ENCODE measurements at places on chromosomes 1 and 21.
A peak's percentile ranks its signal among the peaks of the same experiment; 100 is the strongest.

DNA sequence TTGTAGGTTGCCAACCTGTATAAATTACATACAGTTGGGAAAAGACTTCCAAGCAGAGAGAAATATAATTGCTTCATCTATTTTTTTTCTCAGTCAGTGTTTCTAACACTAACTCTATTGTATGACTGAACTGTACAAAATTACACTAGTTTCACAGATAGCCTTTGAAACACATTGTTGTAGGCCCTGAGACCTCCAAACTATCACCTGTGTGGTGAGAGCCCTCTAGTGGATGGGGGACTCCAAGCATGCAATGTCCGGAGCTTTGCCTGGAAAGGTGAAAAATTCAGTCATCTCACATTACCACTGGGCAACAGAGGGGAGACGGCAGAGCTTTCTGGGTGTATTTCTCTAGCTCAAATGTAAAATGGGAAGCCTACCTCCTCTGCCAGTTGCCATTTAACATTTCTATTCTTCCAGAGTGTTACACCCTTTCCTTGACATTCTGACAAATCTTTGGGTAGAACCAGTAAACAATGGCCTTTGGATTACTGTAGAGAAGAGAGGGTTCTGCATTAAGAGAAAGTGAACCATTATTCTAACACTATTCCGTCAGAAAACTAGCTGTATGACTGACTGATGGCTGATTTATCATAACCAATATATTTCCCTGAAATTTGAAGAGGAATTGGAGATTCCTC is 212.2 kb downstream of the LYPLAL1 start:
- DNase-seq = peak; percentile 24

- no peak for DNase-seq
These were observed 989 bp upstream of the ETV3 start for GRCh38 chr1:157139052-157139715.

DNA sequence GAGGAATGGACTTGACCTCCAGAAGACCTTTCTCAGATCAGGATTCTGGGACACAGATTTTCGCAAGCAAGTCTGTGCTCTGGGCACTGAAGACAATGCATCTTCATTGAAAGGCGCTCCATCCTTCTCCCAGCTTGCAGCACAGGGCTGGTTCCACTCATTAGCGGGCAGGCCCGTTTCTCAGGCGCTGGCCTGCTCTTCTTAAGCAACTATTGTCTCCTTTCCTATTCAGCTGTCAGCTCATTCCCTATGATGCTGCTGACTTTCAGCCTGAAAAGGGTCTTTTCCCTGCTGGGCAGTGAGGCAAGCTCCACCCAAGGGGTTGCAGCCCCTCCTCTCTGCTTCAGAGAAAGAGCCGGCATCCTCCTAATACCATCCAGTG is 91.9 kb upstream of the PLXNA2 start:
- no peak for DNase-seq

- no peak for DNase-seq
These were observed 16.0 kb downstream of the CTNNBIP1 start for GRCh38 chr1:9894115-9894514.

DNA sequence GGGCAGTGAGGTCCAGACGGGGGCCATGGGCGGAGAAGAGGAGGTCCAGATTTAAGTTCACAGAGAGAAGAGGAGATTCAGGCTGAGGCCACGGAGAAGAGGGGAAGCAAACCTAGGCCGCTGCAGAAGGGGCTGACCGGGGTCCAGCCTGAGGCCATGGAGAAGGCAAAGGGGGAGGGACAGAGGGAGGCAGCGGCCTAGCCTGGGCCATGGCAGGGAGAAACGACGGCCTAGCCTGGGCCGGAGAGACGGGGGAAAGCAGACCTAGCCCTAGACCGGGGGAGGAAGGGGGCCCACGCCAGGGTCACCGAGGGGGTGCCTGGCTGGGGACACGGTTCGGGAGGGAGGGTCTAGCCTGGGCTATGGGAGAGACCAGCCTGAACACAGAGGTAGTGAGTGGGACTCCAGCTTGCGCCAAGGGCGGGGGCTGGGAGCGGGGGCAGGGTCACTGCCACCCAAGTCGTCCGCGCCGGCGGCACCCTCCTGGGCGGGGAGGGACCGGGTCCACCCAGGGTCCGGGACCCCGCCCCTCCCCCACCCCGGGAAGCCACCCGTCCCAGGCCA is 459 bp downstream of the CAPZB start:
- DNase-seq = no peak

GRCh38 chr1:58982259-58982998 is 198.6 kb upstream of the JUN start:
- DNase-seq = peak; percentile 38

- peak; percentile 27 for DNase-seq
These were observed 1807.8 kb downstream of the BRINP3 start for GRCh38 chr1:188669728-188670382.

DNA sequence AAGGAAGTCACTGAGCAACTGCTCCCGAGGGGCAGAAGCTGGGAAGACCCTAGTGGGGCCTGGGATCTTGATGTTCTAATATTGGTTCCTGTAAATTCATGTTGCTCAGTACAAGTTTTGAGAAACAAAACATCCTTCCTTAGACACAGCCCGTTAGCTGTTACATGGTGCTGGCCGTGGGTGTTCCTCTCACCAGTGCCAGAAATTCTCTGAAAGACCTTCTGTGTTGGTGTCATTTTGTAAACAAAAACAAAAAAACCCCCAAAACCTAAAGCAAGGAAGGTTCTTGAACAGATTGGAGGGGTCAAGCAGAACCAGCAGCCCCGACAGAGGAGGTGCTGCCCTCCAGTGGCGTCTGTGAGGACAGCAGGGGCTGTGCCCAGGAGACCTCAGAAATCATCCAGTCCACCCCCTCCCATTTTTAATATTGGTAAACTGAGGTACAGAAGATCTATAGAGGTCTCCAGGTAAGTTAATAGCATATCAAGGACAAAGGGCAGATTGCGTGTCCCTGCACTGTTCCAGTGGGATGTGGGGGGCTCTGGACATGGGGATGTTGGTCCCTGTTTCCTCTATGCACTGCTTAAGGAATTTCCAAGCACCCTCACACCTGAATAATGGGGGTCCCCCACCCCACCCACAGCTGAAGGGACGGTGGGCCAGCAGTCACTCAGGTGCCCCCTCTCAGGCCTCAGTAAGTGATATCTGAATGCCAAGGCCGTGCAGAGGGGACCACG is 38.2 kb downstream of the SLC2A7 start:
- DNase-seq = no peak

DNA sequence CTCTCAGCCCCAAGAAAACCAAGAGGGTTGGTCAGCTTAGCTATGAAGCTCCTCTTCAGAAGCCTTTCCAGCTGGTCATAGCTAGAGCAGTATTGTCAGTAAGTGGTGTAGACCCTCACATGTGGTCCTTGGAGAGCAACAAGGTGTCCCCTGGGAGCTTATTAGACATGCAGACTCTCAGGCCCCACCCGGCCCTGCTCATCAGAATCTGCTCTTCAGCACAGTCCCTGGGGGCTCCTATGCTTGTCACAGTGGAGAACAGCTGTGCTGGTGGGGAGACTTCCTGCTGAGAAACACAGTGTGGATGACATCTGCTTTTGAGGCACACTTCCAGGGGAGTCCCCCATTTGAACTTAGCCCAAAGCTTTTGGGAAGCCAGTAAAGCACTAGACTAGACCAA is 21.9 kb upstream of the NEK2 start:
- DNase-seq = no peak

DNA sequence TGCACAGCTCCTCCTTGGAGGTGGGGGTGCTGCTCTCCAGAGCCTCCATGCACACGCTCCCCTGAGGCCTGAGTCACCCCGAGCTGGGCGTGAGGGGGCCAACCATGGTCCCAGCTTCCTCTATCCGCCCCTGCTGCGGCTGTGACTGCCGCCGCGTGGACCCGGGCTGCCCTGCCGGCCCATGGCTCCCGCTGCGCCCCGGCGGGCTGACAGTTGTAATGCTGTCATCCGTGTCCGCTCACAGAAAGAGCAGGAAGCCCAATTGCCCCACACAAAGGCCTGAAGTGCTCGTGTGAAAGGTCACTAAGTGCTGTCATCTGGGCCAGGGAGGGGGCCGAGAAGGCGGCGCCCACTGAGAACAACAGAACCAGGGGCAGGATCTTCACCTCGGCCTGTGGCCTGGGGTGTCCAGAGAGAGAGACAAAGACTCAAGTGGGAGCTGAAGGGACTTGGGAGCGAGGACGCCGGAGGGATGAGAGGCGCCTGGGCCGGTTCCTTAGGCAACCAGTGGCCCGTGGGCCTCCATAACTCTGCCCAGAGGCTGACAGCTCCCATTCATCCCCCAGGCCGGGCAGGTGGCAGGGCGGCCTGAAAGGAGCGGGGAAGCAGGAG is 31.5 kb downstream of the OLIG1 start:
- no peak for DNase-seq

DNA sequence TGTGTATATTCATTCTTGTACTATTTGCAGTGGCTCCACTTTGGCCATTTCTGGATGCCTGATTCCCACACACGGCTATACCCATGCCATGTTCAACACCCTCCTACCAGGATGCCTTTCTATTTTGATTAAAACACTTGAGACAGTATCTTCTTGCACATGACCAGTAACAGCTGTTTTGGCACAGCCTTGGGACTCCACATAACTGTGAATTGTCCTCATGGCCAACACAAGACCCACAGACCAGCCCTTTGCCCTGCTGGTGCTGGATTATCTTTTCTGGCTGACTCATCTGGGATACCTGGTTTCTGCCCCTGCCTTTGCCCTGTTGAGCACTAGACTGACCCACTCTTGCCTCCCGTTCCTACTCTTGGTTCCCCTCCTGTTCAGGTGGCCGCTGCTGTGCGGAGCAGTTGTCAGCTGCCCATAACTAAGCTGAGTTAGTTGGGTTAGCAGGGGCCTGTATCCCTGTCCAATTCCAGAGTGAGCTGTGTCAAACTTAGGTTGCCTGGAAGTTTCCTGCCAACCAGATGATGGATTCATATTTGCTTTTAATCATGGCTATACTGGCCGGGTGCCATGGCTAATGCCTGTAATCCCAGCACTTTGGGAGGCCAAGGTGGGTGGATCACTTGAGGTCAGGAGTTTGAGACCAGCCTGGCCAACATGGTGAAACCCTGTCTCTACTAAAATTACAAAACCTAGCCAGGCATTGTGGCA is 10.8 kb upstream of the EYA3 start:
- DNase-seq = no peak

DNA sequence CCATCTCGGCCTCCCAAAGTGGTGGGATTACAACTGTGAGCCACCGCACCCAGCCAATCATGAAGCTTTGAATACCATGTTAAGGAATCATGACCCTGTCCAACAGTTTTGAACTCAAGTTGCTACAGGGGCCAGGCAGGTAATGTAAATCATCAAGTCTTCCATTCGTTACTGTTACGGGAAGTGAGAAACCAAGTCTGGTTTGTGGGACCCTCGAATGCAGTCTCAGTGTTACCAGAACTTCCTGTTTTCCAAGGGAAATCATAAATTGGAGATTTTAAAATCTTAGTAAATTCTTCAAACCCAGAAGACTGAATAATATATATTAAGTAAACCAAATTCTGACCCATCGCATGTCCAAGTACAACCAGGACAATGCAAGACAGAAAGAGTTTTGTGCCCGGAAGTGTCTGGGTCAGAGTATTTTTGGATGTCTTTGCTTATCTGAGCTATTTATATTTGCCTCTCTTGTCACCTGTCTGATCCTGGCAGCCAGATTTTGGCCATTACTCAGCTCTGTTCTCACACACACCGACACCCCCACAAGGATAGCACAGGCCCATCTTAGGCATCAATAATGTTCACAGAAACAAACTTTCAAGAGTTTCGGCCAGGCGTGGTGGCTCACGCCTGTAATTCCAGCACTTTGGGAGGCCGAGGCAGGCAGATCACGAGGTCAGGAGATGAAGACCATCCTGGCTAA is 8.8 kb downstream of the ATP5IF1 start:
- no peak for DNase-seq

GRCh38 chr1:161763522-161764098 is 2.5 kb upstream of the ATF6 start:
- DNase-seq = no peak

GRCh38 chr1:3270403-3271245 is 183.8 kb upstream of the ARHGEF16 start:
- no peak for DNase-seq

DNA sequence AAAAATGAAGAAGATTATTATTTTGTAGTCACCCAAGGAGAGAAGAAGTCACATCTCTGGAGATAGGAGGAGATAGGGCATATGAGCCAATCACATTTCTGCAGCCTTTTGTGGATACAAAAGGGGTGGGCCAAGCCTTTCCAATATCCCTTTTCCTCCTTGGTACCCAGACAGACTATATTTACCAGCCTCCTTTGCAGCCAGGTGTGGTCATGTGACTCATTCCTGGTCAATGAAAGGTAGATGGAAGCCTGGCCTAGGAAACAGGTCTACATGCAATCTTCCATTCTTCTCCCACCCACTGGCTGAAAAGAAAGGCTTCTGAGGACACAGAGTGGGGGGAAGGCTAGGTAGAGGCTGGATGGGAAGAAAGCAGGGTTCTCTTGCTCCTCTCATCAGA is 58.1 kb upstream of the ERG start:
- no peak for DNase-seq

DNA sequence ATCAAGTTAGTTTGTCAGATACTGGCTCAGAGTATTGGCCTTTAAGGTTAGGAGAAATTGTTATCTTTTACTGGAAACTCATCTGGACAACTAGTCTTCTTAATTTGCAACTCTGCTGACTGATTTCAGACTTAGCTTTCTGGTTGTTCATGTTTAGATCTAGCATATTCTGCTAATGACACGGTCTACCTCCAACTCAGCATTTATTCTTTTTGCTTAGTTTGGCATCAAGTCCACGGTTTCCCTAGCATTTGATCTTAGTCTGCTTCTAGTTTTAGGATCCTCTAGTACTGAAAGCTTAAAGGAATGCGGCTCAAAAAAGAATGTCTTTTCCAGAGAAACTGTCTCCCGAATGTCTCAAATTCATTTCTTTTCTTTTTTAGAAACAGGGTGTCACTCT is 75.6 kb upstream of the SLFNL1 start:
- no peak for DNase-seq

- DNase-seq = no peak
These were observed 1.9 kb upstream of the NAV1 start for GRCh38 chr1:201537028-201537427.

DNA sequence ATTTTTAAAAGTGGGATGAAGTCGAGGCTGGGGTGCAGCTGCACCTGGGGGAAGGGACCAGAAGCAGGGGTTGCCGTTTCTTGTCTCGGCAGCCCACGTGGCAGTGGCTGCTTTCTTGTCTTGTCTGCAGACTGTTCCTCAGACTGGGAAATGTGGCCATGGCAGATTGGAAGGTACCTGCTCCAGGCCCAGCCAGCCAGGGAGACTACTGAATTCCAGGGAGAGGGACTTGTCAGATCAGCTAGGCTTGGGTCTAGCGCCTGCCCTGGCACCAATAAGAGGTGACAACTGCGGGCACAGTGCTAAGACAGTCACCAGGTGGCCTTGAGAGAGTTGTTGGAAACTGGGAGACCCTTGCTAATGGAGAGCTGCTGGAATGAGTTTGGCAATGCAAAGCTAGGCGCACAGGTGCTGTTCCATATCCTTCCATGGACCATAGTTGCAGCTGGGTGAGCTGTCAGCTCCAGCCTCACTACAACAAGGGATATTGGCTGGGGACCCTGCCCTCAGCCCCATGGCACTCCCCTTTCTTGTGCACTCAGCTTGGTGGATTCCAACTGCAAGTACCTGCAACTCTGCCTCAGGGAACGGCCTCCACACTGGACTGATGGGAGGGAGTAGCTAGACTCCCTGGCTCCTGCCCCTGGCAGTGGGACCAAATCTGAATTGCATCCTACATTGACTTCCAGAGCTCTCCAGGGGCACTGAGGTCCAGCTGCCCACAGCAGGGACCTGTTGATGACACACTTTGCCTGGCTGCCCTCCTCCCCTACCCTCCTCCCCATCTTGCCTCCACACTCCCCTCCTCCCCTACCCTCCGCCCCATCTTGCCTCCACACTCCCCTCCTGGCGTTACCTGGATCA is 9.9 kb upstream of the IL22RA1 start:
- no peak for DNase-seq

All from astrocyte of the cerebellum (primary cell).